ENCODE measurements at places on chromosomes 7 and 10.

- no peak for DNase-seq
These were observed 25.6 kb downstream of the PLAC9 start for GRCh38 chr10:80158126-80158525.

DNA sequence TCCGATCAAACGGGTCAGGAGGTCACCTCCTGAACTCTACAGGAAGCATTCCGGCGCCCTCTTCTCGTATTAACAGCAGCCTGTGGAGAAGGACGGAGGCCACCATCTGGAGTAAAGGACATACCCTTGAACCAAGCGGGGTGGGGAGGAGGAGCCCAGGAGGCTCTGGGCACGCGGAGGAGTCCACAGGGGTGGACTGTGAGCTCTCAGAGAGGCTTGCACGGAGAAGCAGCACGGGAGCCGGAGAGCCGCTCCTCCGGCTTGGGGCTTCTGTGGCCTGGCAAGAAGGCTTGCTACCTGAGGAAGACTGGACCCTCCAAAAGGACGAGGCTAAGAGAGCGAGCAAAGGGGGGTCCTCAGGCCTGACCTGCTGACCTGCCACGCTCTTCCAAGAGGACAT lies 77.9 kb downstream of the MAD1L1 start:
- DNase-seq = no peak

- no peak for DNase-seq
These were observed 58.4 kb downstream of the MGMT start for GRCh38 chr10:129525401-129525801.

DNA sequence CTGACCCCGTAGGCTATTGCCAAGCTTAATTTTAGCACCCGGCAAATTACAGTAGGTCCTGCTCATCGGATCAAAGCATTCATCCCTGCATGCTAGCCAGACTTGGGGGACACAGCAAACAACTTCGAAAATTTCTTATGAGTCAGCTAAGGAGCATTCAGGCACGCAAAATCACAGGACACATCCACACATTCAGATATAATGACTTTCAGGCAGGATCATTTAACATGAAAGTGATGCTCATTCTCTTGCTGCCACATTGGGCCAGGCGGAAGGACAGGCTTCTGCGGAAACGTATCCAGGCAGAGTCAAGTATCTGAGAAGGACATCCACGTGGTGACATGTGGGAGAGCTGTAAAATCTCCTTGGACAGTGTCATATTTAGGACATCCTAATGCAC lies 474.0 kb upstream of the NRP1 start:
- DNase-seq = no peak

GRCh38 chr10:19204246-19204917 lies 155.8 kb downstream of the MALRD1 start:
- DNase-seq = no peak

DNA sequence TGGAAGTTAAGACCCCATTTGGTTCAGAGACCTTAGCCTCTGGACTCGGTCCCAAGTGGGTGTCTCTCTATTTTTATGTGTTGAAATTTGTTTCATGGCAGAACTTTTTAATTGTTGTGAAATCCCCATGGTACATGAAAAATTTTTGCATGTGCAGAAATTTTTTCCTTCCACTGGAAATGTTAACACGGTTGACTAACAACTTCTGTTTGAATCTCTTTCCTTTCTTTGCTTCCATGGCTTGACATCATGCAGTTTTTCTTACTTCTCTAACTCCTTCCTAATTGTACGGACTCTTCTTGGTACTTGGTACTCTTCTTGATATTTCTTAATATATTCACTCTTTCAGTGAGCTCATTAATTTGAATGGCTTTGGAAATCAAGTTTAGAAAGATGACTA lies 18.3 kb downstream of the MDFIC start:
- DNase-seq = no peak

GRCh38 chr7:80294346-80294745 lies 159.7 kb downstream of the GNAI1 start:
- no peak for DNase-seq

DNA sequence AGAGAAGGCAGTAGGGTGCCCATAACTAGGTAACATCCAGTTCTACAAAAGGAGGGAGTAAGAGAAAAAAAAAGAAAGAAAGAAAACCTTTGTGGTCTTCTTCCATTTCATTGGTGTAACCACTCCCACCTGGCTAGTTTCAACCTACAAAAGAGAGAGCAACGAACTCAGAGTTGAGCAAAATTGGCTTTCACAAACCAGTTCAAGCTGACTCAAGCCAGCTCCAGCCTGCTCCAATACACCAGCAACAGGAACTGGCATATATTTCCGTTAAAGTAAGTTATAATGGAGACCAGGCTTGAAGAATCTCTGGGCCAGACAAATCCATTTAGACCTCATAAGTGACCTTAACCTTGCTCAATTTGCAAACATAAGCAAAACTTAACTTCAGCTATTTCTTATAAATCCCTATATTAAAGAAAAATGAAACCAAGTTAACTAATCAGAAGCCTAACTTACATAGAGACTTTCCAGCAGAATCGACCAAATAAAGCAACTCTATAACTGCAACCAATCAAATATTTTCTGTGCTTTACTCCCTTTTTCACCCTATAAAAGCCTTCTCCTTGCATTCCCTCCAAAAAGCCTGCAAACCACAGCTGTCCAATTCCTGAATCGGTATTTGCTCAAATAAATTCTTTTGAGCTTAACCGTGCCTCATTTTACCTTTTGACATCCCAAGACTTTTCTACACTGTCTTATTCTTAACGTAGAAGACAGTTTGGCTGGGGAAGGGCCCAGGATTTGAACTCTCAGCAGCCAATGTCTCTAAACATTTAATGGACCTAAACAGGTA lies 10.1 kb downstream of the ANKRD22 start:
- DNase-seq = no peak

GRCh38 chr7:1762238-1762945 lies 92.3 kb downstream of the ELFN1 start:
- DNase-seq = no peak

GRCh38 chr7:118629898-118630438 lies 405.5 kb downstream of the ANKRD7 start:
- DNase-seq = no peak

DNA sequence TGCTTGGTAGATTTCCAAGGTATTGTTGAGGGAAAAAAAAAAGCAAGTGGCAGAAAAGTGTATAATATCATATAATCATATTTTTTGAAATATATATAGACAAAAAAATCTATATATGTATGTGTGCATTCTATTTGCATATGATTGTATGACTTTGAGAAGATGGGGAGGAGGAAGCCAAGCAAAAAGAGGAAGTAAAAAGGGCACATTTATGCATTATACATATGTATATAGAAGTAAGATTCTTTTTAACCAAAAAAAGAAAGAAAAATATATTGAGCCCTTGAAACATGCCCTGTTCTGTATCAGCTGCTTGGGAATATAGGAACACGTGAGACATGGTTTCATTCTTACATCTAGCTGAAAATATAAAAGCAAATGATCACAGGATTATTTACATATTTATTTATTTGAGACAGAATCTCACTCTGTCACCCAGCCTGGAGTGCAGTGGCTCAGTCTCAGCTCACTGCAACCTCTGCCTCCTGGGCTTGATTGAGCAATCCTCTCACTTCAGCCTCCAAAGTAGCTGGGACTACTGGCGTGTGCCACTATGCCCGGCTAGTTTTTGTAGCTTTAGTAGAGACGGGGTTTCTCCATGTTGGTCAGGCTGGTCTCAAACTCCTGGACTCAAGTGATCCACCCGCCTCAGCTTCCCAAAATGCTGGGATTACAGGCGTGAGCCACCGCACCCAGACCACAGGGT lies 18.0 kb upstream of the SLF2 start:
- peak; percentile 76 for DNase-seq

GRCh38 chr10:104559935-104560334 lies 81.2 kb upstream of the SORCS3 start:
- no peak for DNase-seq

- no peak for DNase-seq
These were observed 1.9 kb upstream of the HBP1 start for GRCh38 chr7:107166736-107167426.

DNA sequence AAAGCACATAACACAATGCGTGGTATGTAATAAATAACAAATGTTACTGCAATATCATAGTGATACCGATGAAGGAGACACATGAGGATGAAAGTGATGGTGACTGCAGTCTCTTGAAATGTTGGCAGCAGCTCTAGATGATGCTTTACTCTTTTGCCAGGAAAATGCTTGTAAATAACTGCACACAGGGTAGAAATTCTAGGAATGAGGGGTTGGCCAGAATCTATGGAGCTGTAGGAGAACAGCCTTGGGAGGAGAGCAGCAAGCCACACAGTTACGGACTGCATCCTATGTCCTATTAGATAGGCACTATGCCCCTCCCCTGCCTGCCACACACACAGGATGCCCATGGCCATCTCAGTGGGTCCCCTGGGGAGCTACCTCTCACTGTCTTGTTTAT lies 97.6 kb upstream of the GSDME start:
- DNase-seq = no peak

- peak; percentile 81 for DNase-seq
These were observed 644 bp downstream of the PPP1R35 start for GRCh38 chr7:100435401-100436304.

DNA sequence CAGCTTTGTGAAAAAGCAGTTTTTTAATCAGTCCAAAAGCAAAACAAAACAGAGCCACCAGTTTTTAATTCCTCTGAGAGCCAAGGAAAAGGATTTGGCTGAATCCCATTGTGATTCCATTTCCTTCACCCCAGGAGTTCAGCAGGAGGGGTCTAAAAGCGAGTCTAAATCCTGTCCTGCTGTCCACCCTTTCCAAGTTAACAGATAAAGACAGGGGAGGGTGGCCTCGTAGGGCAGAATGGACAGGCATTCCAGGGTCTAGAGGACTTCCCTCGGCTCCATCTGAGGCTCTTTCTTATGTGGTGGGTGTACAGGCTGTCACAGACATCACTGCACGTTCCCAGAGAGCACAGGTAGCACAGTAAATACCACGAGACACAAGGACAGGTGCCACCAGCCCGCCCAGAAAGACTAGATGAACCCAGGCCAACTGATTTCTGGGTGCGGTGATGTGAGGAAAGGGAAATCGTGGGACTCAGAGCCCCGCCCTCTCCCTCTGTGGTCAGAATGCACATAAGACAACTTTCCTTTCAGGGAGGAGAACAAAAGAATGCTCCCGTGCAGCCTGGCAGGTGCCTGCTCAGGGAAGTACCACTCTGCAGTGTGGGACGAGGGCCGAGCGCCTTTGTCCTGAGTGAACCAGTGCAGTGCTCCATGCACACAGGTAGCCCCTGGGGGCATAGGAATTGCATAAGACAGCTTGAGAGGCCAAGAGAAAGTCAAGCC lies 119.7 kb downstream of the ABLIM1 start:
- DNase-seq = no peak

Data from NAMALWA (cell line).